ENCODE measurements at places on chromosomes 6 and 20. TPM values are rescaled to one million over a fixed set of nuclear protein-coding genes. Genes with fewer than 3 reads are reported as not detected.

The CASS4 gene
- 3.5 TPM for total RNA-seq

DNA sequence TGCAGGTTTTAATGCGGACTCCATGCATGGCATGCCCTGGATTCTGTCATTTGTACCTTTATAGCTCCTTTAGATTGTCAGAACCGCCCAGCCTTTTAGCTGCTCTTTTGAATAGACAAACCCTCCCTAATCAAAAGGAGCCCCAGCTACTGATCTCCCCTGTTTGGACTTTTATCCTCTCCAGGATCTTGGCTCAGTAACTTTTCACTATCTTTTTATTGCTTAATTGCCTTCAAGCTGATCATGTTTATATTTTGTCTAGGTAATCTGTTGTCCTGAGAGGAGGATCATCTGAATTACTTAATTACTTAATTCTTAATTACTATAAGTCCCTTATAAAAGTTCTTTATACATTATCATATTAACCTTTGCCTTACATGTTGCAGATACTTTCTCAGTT lies 93.2 kb downstream of the HIVEP1 start:
- no peak for DNase-seq

GRCh38 chr20:62602550-62602949 lies 39.8 kb upstream of the SLCO4A1 start:
- peak; percentile 38 for DNase-seq

DNA sequence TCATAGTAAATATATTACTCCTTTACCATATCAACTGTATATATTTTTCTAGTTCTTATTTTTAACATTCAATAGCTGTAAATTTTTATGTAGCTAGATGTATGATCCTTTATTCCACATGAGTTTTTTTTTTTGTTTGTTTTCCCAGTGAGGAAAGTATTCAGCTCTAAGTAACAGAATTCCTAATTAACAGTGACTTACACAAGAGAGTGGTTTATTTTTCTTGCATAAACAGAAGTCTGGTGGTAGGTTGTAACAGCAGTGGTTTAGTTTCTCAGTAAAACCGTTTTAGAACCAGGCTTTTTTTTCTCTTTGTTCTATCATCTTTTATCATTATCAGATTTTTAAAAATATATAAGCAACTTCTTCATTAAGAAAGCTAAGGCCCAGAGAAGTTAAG lies 116.9 kb upstream of the FLRT3 start:
- no peak for DNase-seq

DNA sequence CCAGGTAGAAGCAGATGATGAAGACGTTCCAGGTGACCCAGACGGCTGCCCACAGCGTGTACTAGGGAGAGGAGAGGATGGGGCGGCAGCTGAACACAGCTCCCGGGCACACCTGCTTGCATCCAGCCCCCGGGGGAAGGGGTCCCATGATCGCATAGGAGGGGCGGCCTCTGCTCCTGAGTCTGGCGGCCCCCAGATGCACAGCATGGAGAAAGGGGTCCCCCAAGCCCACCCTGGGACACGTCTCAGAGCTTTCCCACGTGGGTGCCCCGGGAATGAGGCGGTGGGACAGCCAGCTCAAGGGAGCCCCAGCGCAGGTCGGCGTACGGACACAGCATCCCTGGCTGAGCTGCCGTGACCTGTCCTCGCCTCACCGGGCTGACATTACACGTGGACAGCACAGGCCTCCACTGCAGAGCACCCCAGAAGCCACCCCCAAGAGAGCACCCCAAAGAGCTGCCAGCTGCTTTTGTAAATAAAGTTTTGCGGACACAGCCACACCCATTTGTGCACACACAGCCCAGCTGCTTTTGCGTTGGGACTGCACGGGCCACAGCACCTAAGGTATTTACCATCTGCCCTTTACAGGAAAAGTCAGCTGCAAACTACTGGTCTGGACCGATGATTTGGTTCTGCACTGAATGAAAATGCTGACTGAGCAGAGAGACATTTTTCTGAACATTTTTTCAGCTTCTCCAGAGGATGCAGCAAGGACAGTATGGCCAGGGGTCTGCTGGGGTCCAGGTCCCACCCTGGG lies 5.2 kb downstream of the NKAIN4 start:
- no peak for DNase-seq

GRCh38 chr20:11173916-11174315 lies 500.1 kb upstream of the JAG1 start:
- no peak for DNase-seq

DNA sequence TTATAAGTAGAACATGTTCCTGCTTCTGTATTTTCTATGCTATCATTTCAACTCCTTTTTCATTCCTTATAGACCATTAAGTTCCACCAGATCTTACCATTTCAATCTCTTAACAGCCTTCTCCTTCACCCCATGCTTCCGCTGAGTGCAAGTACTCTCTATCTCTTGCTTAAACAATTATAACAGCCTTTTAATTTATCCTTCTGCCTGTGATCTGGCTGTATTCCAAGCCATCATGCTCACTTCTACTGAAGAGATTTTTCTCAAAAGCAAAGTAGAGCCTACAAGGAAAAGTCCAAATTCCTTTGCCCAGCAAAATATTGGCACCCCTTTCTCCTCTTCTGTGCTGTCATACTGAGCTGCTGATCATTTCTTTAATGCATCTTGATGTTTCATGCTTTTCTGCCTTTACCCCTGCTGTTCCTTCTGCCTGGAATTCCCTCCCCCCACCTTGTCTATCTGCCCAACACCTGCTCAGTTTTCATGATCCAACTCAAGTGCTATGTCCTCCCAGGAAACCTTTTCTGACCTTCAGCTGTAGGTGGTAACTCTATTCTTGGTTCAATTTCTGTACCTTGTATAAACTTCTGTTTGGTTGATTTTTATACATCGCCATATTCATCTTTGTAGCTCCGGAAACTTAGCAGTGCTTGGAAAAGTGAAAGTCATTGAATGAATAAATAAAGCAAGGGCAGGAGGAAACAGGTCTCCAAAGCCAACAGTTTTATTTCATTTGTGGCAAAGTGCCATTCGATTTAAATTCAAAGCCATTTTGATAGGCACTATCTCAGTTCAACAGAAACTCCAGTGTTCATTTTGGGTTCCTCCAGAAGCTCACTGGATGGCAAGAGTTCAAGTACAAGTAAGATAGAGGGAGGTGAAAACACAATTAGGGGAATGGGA lies 10.5 kb upstream of the BMP2 start:
- no peak for DNase-seq
